ENCODE measurements at places on chromosomes 2 and 18. TPM values are rescaled to one million over a fixed set of nuclear protein-coding genes. Genes with fewer than 3 reads are reported as not detected.

DNA sequence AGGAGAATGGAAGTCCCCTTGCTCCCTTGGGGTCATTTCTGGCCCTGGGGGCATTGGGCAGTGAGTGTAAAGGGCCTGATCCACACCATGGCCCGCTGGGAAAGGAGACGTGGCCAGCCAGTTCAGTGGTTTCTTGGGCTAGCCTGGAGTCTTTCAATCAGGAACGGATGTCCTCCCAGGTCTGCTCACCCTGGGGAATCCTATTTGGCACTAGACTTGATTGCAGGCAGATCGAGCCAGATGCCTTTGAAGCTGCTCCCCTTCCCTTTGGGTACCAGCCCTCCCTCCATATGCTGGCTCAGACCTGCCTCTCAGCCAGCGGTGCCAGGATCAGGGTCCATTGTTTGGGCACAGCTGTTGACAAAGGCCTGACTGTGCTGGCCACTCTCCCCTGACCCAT is 11.0 kb downstream of the FBLN7 start:
- no peaks in the 10 kb centered on the region for H3K36me3 ChIP-seq
- H3K27ac ChIP-seq = no peak overlapping the region
- H3K4me3 ChIP-seq = no peak overlapping the region
- DNase-seq = no peak
- H3K4me1 ChIP-seq = no peaks in the 10 kb centered on the region

DNA sequence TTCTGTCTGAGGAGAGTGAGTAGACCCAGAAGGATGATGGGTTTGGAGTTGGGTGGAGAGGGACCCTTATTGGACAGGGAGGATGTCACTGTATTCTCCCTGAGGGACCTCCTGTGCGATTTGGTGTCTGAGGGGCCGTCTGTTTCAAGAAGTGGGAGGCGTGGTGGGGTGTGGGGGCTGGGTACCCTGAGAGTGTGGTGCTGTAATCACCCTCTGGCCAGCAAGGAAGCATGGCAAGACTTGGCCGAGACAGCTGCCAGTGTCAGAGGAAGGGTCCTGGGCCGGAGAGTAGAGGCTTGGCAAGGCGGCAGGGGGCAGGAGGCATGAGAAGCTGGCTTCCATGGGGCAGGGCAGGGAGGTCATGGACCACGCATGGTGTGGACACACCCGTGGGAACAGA is 43.1 kb downstream of the CTIF start:
- no peak for DNase-seq
- H3K36me3 ChIP-seq = no peaks in the 10 kb centered on the region
- no peak overlapping the region for H3K4me3 ChIP-seq
- no peaks in the 10 kb centered on the region for H3K4me1 ChIP-seq

GRCh38 chr2:160882906-160883305 is 277.3 kb upstream of the TANK start:
- DNase-seq = no peak
- H3K27me3 ChIP-seq = no peaks in the 10 kb centered on the region
- H3K27ac ChIP-seq = no peak overlapping the region
- no peaks in the 10 kb centered on the region for H3K4me1 ChIP-seq
- H3K4me3 ChIP-seq = no peak overlapping the region

DNA sequence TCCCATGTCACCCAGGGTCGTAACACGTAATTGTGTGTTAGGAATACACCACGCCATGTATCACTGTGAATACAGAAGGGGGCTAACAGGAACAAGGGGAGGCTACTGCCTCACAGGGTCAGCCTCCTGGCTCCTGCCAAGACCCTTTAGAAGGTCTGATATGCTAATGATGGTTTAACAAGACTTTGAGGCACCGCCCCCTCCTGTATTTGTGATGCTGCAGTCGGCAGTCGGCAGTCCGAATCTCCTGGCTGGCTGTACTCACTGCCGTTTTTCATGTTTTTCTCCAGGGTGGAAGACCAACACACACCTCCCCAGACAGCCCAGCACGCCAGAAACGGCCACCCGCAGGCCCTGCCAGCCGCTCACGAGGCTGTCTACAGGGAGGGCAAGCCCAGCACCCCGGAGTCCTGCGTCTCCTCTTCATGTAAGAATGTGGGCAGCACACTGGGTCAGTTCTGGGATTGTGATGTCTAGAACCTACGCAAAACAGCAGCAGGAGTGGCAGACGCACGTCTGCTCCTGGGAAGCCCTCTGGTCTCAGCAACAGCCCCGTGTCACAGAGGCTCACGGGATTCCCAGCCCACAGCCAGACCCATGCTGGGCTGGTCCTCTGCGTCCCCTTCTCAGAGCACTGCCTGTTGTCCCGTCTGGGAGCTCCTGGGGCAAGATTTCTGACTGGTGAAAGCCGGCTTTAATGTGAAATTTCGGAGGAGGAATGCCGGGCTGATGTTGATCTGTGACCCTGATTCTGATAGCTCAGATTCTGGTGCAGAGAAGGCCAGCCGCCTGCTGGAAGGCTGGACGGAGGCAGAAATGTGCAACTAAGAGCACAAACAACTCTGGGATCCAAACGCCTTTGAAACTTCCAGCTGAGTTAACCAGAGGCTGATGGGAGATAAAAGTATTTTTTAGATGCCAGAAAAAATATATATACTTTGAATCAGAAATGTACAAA is 39.7 kb upstream of the B3GNT7 start:
- no peak overlapping the region for H3K4me3 ChIP-seq
- H3K36me3 ChIP-seq = peaks cover 11% of the 10 kb centered on the region
- no peaks in the 10 kb centered on the region for H3K4me1 ChIP-seq
- no peak overlapping the region for H3K27ac ChIP-seq

GRCh38 chr2:235114286-235114685 is 162.5 kb downstream of the SH3BP4 start:
- H3K27me3 ChIP-seq = no peaks in the 10 kb centered on the region
- DNase-seq = no peak
- no peaks in the 10 kb centered on the region for H3K36me3 ChIP-seq
- no peak overlapping the region for H3K27ac ChIP-seq
- H3K4me1 ChIP-seq = no peaks in the 10 kb centered on the region

GRCh38 chr2:10776231-10776977 is 36.2 kb downstream of the PDIA6 start:
- H3K4me3 ChIP-seq = no peak overlapping the region
- peaks cover 64% of the 10 kb centered on the region for H3K36me3 ChIP-seq
- no peak for DNase-seq
- no peaks in the 10 kb centered on the region for H3K27me3 ChIP-seq
- no peak overlapping the region for H3K27ac ChIP-seq

The DIPK1C gene
- polyA plus RNA-seq = 0.10 TPM

The CCDC178 gene
- not detected for polyA plus RNA-seq

The GLI2 gene
- polyA plus RNA-seq = 1.2 TPM
